AG08395 (cell line): ENCODE measurements at places on chromosomes 12 and 14.

- DNase-seq: no peak
Measured at GRCh38 chr14:95146079-95146771, 11.1 kb downstream of the DICER1 start.

DNA sequence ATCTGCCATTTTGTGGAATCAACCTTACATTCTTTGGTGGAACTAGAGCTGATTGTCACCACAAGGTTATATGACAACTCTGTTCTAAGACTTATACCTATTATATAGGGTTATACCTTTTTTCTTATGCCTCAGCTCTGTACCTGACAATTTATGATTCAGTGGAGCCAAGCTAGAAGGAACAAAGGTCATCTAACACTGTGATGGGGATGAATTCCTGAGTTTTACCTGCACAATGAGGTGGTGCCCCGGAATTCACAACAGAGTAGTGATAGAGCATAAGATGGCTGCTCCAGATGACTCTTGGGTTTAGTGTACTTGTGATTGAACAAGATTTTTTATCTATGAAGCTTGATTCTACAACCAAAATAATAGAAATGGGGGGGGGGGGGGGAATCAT is 207.3 kb downstream of the PCNX1 start:
- no peak for DNase-seq

DNA sequence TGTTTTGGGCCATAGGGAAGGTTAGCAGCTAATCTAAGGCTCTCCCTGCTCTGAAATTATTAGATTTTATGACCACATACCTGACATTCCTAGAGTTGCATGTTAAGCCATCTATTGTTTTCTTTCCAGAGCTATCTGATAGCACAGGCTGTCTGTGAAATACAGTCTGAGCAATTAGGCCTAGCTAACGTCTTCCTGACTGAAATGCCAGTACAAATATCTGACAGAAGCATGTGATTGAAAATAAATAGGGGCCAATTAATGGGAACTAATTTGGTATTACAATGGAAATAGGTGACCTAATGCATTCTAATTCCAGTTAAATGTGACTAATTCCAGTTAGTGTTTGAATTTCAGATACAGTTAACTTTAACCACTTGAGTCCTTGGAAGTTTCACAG is 115.2 kb downstream of the C12orf75 start:
- DNase-seq: peak; percentile 43

- DNase-seq: no peak
Measured at GRCh38 chr14:99233222-99234035, 38.6 kb downstream of the BCL11B start.

DNA sequence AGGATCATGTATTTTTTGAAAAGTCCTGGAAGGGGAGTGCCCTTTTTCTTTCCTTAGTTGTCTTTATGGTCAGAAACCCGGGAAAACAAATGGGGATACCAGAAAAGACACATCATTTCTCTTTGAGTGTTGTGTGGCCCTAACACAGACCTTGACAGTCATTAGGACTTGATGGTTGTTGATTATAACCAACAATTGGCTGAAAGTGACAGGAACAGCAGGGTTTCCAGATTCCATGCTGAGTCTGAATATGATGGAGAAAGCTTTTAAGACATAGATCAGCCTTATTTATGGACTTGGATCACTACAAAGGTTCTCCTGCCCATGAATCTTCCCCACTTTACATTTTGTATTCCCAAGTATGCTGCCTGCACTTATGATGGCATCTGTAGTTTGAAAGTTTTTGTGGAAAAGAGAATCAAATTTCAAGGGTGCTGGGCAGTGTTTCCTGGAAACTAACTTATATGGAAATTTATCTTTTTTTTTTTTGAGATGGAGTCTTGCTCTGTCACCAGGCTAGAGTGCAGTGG is 30.4 kb downstream of the POLR3B start:
- no peak for DNase-seq

GRCh38 chr12:4244868-4245267 is 28.7 kb upstream of the CCND2 start:
- no peak for DNase-seq

DNA sequence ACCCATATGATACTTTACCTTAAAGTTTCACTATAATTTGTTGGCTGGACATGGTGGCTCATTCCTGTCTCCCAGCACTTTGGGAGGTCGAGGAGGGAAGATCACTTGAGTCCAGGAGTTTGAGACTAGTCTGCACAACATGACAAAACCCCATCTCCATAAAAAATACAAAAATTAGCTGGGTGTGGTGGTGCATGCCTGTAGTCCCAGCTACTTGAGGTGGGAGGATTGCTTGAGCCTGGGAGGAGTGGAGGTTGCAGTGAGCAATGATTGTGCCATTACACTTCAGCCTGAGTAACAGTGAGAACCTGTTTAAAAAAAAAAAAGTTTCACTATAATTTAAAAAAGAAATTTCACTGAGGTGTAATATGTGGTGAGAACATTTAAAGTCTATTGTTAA is 21.2 kb downstream of the DERA start:
- no peak for DNase-seq

GRCh38 chr14:103267226-103267910 is 66.7 kb upstream of the EIF5 start:
- no peak for DNase-seq
